ENCODE measurements at places on chromosomes 7 and 10.

- DNase-seq, result no peak
Observed at GRCh38 chr10:45136256-45136655, 135.5 kb downstream of the ZNF22 start.

- no peak for DNase-seq
Observed at GRCh38 chr7:150567169-150567568, at the start of gene GIMAP4. Gene GIMAP4, plus strand, starts transcription at chr7:150567390. Its CDS starts 2,512 bp downstream, at chr7:150569902.

DNA sequence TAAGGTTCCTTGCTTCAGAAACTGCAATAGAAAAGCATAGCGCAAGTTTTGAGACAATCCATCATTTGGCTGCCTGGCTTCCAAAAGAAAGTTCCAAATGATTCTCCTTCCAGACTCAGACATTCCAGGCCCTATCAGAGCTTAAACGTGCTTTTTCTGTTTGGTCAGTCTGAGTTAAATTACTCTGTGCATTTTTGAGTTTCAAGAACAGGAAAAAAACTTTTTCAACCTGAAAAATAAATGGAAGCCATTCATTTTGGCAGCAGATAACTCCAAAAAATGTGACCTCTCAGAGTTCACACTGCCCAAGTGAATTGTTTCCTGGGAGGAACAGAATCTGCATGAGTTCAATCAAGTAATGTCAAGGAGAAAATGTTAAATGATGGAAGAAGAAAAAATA lies 354.2 kb downstream of the CXCL12 start:
- no peak for DNase-seq

DNA sequence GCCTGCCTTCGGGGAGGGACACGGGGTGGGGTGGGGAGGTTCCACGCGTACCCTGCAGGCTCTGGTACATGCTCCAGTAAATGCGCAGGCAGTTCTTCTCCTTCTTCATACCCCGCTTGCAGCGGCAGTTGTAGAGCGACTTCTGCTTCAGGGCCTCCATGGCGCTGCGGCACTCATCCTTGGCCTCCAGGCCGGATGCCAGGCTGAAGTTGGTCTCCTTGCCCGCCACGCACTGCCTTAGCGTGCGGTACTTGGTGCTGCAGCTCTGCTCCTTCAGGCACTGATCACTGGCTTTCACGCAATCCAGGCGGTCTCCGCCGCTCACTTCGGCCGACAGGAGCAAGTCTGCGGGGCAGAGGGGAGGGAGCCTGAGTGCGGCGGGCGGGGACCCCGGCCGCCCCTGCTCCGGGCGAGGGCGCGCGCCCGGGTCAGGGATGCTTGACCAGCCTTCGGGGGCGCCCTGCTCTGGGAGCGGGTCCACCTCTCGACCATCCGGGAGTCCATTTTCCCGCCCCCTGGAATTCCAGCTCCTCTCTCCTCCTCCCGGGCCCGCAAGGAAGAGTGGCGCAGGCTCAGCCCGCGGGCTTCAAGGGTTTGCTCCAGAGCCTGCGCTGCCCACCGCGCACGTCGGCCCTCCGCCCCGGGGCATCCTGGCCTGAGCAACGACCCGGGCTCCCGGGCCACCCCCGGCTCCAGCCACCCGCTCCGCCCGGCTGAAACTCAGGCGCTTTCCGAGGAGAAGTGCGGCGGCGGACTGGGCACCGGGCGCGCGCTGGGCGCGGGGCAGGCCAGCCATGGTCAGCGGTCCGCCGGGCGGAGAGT lies 2.0 kb downstream of the GFRA1 start:
- DNase-seq, result no peak

GRCh38 chr7:140326116-140326928 lies 72.0 kb downstream of the SLC37A3 start:
- no peak for DNase-seq

DNA sequence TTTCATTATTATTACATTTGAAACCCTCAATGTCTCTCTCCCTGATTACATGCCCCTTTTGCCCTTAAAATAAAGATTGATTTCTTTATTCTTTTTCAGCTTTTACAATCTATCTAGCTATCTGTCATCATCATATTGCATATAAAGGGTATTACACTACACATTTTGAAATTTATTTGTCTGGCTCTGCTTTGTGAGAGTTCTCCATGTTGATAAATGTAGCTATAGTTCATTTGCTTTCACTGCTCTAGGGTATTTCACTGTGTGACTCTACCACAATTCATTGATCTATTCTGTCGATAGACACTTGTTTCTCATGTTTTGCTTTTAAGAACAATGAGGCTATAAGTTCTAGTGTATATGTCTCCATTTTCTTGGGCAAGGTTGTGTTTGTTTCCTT lies 25.6 kb downstream of the CDK1 start:
- no peak for DNase-seq

DNA sequence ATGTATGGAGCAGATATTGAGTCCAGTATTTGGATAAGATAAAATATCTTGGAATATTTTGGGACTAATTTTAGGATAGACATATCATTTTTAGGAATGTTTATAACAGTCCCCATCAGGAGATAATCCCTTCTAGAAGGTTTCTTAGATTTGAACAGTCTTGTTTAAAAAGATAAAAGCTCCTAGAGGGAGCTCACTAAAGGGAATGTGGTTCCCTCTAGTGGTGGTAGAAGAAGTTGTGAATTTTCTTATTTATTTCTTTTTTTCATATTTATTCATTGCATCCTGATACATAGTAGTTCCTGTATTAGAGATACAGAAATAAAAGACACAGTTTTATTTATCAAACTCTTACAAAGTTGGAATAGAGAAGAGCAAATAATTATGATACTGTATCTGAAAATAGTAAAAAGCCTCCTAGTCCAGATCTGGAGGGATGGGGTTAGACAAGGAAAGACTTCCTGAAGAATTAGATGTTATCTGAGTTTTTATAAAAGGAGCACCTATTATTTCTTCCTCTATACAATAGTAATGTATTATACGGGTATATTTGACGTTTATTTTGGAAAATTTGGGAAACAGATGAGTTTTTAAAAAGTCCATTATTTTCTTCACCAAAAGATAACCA lies 24.5 kb upstream of the KLF14 start:
- DNase-seq, result no peak

DNA sequence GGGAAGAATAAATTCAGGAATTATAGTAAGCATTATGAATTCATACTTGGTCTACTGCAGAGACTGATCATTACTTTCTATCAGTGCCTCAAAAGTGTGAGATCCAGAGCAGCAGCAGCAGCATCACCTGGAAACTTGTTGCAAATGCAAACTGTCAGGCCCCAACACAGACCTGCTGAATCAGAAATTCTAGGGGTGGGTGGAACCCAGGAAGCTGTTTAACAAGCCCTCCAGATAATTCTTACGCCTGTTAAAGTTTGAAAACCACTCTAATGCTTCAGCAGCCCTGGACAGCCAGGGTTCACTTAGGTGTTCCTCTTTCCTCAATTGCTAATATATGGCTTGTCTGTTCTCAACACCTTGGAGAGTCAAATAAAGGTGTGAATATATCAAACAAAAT lies 19.5 kb downstream of the CACUL1 start:
- DNase-seq, result no peak

- no peak for DNase-seq
Observed at GRCh38 chr7:93779115-93779514, 111.4 kb downstream of the TFPI2 start.

- no peak for DNase-seq
Observed at GRCh38 chr10:113047151-113047550, 97.1 kb downstream of the TCF7L2 start.

GRCh38 chr10:34649385-34649784 lies 165.7 kb downstream of the PARD3 start:
- DNase-seq, result no peak

Data from stimulated activated CD4-positive, alpha-beta T cell treated with anti-CD3 and anti-CD28 coated beads, TNF-alpha, amount 100 ng/mL, for 48 hours (primary cell).